ENCODE measurements at places on chromosomes 7 and 10. TPM values are rescaled to one million over a fixed set of nuclear protein-coding genes. Genes with fewer than 3 reads are reported as not detected.

GRCh38 chr10:101217450-101218281 is 11.6 kb downstream of the LBX1 start:
- H3K4me1 ChIP-seq: peaks cover 50% of the 10 kb centered on the region
- no peak overlapping the region for H3K27ac ChIP-seq
- no peak overlapping the region for H3K4me3 ChIP-seq
- DNase-seq: no peak
- H3K27me3 ChIP-seq: peaks cover 33% of the 10 kb centered on the region

Gene TMEM120A
- total RNA-seq: 35.3 TPM

Gene HECW1
- not detected for total RNA-seq

DNA sequence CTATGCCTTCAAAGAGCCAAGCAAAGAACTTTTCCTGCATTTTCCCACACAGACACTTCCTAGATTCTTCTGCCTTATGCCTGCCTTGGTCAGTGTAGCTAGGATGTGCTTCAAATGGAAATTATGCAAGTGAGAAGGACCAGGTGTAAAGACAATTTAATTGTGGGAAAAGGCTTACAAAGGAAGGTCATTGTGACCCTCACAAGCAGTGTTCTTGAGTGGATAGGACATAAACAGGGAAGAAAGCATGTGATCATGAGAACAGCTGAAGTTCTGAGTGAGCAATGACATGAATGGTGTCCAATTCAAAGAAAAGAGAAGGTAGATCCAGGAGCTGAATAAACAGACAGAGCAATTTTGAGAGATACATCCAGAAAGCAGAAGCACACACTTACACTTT is 1.3 kb upstream of the PIP start:
- no peak for DNase-seq
- H3K36me3 ChIP-seq: no peaks in the 10 kb centered on the region
- no peak overlapping the region for H3K27ac ChIP-seq
- H3K4me1 ChIP-seq: no peaks in the 10 kb centered on the region

DNA sequence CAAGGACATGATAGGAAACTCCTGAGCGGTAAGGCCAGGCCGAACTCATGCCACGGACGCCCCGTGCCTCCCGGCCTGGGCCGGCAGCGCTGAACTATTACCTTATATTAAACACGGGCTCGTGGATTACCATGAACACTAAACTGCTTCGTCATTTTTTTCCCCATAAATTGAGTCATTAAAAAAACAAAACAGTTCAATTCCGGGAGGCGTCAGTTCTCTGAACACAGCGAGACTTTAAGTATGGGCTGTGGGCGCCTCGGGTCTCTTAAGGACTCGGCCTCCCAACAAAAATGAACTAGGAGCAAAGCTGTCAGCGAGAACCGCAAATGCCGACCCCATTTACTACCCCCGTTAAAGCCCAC is 519 bp downstream of the PITRM1 start:
- H3K27me3 ChIP-seq: no peaks in the 10 kb centered on the region
- no peak for DNase-seq
- peaks cover 32% of the 10 kb centered on the region for H3K36me3 ChIP-seq
- H3K4me3 ChIP-seq: peak overlapping the region; percentile 81
- no peaks in the 10 kb centered on the region for H3K4me1 ChIP-seq

- no peaks in the 10 kb centered on the region for H3K4me1 ChIP-seq
- no peak for DNase-seq
- no peak overlapping the region for H3K4me3 ChIP-seq
- H3K27me3 ChIP-seq: no peaks in the 10 kb centered on the region
Measured at GRCh38 chr7:158274996-158275395, 312.6 kb downstream of the PTPRN2 start.

- no peaks in the 10 kb centered on the region for H3K4me1 ChIP-seq
- no peaks in the 10 kb centered on the region for H3K36me3 ChIP-seq
- H3K27ac ChIP-seq: no peak overlapping the region
- H3K4me3 ChIP-seq: no peak overlapping the region
- H3K27me3 ChIP-seq: no peaks in the 10 kb centered on the region
Measured at GRCh38 chr10:93813507-93814465, 56.0 kb downstream of the LGI1 start.

GRCh38 chr7:16770657-16771329 is 17.2 kb downstream of the TSPAN13 start:
- no peak for DNase-seq
- no peaks in the 10 kb centered on the region for H3K4me1 ChIP-seq
- no peaks in the 10 kb centered on the region for H3K36me3 ChIP-seq
- H3K27me3 ChIP-seq: no peaks in the 10 kb centered on the region
- no peak overlapping the region for H3K27ac ChIP-seq

DNA sequence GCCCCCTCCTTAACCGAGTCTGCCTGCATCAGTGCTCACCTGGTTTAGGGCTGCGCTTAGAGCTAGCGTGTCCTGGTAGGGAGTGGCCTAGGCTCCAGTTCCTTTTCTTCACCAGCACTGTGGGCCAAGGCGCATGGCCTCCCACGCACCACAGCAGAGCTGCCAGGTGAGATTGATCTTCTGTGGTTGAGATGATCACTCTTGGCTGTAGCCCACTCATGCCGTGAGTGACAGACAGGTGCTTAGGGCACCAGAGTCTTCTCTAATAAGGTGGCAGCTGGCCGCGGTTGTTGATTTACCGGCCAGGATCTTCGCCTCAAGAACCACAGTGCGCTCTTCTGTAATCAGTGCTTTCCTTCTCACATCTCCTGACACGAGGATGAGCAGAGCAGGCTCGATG is 157.2 kb upstream of the INSYN2A start:
- H3K4me1 ChIP-seq: no peaks in the 10 kb centered on the region
- no peak for DNase-seq
- H3K27ac ChIP-seq: no peak overlapping the region
- H3K27me3 ChIP-seq: no peaks in the 10 kb centered on the region
- H3K36me3 ChIP-seq: no peaks in the 10 kb centered on the region

GRCh38 chr7:2821161-2821841 is 22.8 kb downstream of the GNA12 start:
- H3K27me3 ChIP-seq: no peaks in the 10 kb centered on the region
- H3K36me3 ChIP-seq: no peaks in the 10 kb centered on the region
- H3K4me3 ChIP-seq: no peak overlapping the region
- no peak for DNase-seq
- peaks cover 79% of the 10 kb centered on the region for H3K4me1 ChIP-seq

- no peak for DNase-seq
- no peaks in the 10 kb centered on the region for H3K4me1 ChIP-seq
- no peaks in the 10 kb centered on the region for H3K27me3 ChIP-seq
- no peaks in the 10 kb centered on the region for H3K36me3 ChIP-seq
Measured at GRCh38 chr10:117860135-117860534, 186.6 kb downstream of the RAB11FIP2 start.

Gene STK31
- total RNA-seq: not detected

- H3K4me3 ChIP-seq: no peak overlapping the region
- H3K27me3 ChIP-seq: no peaks in the 10 kb centered on the region
- no peak overlapping the region for H3K27ac ChIP-seq
- DNase-seq: no peak
Measured at GRCh38 chr10:21860718-21861117, 142.8 kb downstream of the DNAJC1 start.

GRCh38 chr10:22908837-22909236 is 19.0 kb upstream of the ARMC3 start:
- H3K4me3 ChIP-seq: no peak overlapping the region
- no peaks in the 10 kb centered on the region for H3K4me1 ChIP-seq
- H3K27me3 ChIP-seq: no peaks in the 10 kb centered on the region
- H3K36me3 ChIP-seq: no peaks in the 10 kb centered on the region
- H3K27ac ChIP-seq: no peak overlapping the region
- no peak for DNase-seq

DNA sequence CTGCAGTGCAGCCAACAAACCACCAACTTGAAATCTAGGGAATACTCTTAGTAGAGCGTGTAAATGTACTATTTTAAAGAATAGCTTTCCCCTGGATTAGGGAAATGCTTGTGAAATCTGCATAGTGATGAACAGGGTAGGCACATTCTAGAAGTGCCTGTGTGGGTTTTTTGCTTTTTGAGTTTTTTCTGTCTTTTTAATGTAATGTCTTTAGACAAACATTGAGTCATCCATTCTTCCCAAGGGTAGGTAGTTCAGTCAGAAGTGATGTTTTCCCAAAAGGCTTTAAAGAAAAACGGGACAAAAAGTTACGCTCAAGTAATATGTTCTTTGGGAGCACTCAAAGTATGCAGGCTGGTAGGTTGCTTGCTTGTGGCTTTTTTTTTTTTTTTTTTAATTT is 130.0 kb downstream of the AUTS2 start:
- no peaks in the 10 kb centered on the region for H3K36me3 ChIP-seq
- no peaks in the 10 kb centered on the region for H3K27me3 ChIP-seq
- DNase-seq: no peak
- no peak overlapping the region for H3K27ac ChIP-seq
- H3K4me3 ChIP-seq: no peak overlapping the region
- no peaks in the 10 kb centered on the region for H3K4me1 ChIP-seq

DNA sequence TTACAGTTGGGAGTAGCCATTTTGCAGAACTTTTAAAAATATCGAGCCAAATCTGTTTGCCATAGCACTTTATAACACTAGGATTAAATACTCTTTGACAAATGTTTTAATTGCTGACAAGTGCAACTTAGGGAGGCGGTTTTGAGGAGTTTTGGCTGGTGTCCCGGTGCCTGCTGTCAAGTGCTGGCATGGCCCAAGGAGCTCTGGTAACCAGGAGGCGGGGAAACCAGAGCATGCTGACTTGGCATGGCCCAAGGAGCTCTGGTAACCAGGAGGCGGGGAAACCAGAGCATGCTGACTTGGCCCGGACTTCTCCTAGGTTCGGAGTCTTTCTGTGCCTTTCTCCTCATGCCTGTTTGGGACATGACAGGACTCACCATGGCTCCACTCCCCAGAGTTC is 30.8 kb upstream of the ZNF32 start:
- H3K27ac ChIP-seq: no peak overlapping the region
- H3K4me3 ChIP-seq: no peak overlapping the region
- no peaks in the 10 kb centered on the region for H3K36me3 ChIP-seq
- peaks cover 17% of the 10 kb centered on the region for H3K4me1 ChIP-seq
- H3K27me3 ChIP-seq: no peaks in the 10 kb centered on the region

- no peaks in the 10 kb centered on the region for H3K27me3 ChIP-seq
- no peak overlapping the region for H3K27ac ChIP-seq
- H3K4me3 ChIP-seq: no peak overlapping the region
Measured at GRCh38 chr10:118799777-118800176, 45.0 kb upstream of the CACUL1 start.

GRCh38 chr7:55191926-55192692 is 173.0 kb upstream of the LANCL2 start:
- no peaks in the 10 kb centered on the region for H3K4me1 ChIP-seq
- no peak overlapping the region for H3K4me3 ChIP-seq
- peak overlapping the region; percentile 7 for H3K27ac ChIP-seq
- DNase-seq: no peak
- H3K36me3 ChIP-seq: peaks cover 13% of the 10 kb centered on the region
- no peaks in the 10 kb centered on the region for H3K27me3 ChIP-seq

DNA sequence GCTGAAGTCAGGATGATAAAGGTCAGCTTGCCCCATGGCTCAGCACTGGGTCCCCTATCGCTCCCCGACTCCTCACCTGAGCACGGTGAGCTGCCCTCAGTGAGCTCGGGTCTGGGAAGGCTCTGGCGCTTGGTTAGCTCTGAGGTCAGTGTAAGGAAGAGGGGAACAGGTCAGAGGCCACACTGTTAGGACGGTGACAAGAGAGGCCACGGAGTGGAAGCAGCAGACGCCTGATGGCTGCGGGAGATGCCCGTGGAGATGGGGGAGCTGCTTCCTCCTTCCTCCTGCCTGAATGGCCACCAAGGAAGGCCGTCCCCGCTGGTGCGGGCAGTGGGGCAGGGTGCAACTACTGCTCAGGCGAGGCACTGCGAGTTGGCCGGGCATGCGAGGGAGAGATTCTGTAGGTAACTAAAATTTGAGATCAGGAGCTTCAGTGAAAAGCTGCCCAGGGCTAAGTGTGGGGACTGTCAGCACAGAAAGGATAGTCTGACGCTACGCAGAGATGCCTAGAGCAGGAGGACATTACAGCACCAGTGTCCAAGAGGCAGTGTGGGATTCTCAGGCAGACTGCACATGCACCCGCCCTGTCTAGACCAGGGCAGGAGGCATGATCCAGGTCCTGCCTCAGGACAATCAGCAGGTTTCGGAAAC is 231.3 kb upstream of the GRB10 start:
- no peaks in the 10 kb centered on the region for H3K27me3 ChIP-seq
- peak; percentile 44 for DNase-seq
- H3K36me3 ChIP-seq: no peaks in the 10 kb centered on the region
- H3K4me3 ChIP-seq: no peak overlapping the region
- H3K4me1 ChIP-seq: peaks cover 16% of the 10 kb centered on the region

DNA sequence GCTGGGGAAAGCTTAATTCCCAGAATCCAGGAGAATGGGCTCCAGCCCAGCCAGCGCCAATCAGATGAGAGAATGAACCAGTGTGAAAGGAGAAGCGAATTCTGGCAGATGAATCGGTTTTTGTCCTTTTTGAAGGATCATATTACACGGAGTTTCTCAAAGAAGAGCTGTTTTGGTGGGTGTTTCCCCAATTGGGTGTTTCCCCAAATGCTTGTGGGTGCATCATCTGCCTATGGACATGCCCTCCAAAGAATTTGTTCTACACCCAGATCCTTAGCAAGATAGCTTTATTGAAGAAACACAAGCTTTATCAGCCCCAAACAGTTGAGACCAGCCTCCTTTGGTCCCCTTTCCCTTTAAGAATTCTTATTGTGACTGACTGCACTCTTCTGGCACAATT is 186.5 kb upstream of the GPR26 start:
- DNase-seq: no peak
- H3K36me3 ChIP-seq: no peaks in the 10 kb centered on the region
- no peak overlapping the region for H3K27ac ChIP-seq
- H3K4me3 ChIP-seq: no peak overlapping the region

GRCh38 chr7:143396625-143397556 is 11.8 kb downstream of the EPHA1 start:
- no peak overlapping the region for H3K27ac ChIP-seq
- DNase-seq: no peak
- H3K4me1 ChIP-seq: peaks cover 47% of the 10 kb centered on the region
- peaks cover 8% of the 10 kb centered on the region for H3K36me3 ChIP-seq

GRCh38 chr10:103554488-103555324 is 61.2 kb downstream of the NEURL1 start:
- H3K4me1 ChIP-seq: no peaks in the 10 kb centered on the region
- DNase-seq: no peak
- H3K4me3 ChIP-seq: peak overlapping the region; percentile 35
- H3K36me3 ChIP-seq: no peaks in the 10 kb centered on the region
- H3K27ac ChIP-seq: no peak overlapping the region

Measured in right atrium auricular region (tissue), 2 donors.